Right ventricle myocardium inferior (tissue), 1 donor: ENCODE measurements at places on chromosomes 7 and 10.

DNA sequence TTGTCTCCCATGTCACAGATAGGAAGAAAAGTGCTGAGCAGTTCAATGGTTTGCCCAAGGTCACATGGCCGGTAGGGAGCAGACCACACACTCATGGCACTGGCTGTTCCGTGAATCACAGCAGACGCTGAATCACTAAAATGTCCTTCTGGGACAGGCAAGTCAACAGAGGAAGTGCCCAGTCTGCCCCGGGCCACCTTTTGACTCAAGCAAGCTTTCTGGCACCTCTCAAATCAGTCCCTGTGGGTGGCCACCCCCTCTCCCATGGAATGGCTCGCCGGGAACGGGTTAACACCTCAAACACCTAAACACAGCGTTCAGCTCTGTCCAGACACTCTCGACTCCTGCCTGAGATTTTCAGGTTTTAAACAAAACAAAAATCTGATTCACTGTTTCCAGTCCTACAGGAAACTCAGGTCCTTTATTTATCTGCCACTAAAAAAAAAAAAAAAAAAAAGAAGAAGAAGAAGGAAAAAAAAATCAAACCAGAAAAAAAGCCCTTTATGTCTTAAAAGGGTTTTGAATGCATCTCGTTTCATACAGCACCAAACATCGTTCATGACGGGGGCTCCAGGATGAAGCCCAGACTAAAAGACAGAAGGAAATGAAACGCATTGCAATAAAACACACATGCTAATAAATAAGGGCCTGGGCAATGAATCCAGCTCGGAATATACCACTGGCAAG lies 15.5 kb downstream of the CARD11 start:
- DNase-seq: no peak

- no peak for DNase-seq
These were observed 376.9 kb downstream of the CALN1 start for GRCh38 chr7:72035266-72035665.

DNA sequence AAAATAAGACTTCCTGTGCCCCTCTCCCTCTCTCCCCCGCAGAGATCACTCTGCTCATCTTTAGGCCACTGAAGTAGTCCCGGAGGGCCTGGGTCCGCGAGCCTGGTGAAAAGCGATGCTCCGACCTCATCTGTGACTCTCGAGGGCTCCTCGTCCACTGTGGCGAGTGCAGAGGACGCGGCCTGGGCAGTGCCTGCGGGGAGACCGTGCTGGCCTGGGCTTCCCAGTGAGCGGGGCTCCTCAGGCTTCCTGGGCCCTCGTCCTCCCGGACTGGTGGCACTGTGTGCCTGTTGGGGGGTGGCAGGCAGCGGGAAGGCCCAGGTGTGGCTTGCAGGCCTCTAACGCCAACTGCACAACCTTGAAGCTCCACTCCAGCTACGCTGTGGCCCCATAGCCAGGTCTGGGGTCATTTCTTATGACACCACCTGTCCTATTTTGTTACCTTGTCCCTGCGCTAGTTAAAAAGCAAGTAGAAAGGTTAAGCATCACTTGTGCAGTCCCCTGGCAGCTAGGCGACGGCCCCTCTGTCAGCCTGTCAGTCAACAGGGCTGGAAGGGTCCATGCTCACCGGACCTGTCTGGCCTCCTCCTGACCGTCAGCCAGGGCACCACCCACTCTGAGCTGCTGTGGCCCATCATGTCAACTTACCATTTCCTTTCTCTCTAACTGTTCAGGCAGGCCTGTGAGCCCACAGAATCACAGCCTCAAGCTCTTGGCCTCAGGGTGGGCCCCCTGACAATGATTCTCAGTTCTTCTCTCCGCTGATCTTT lies 20.5 kb downstream of the MNX1 start:
- DNase-seq: peak; percentile 35

GRCh38 chr7:53306846-53307245 lies 271.4 kb downstream of the POM121L12 start:
- no peak for DNase-seq

DNA sequence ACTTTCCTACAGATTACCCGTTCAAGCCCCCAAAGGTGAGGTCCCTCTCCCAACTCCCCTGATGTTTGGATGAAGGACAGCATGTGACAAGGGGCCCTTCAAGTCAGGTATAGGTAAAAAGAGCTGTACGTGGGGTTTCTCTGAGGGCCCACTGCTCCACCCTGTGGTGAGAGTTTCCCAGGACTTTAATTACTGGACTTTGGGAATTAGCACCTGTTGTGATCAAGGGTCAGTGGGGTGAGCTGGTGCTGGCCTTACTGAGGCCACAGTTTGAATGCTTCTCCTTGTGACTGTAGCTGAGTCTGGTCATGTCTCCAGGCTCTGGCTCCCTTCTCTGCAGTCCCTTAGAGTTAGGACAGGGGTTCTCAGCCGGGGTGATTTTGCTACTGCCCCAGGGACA lies 16.8 kb downstream of the UBE2D4 start:
- no peak for DNase-seq

- peak; percentile 86 for DNase-seq
These were observed 56.4 kb upstream of the ECHDC3 start for GRCh38 chr10:11685787-11686218.

- no peak for DNase-seq
These were observed 143.4 kb upstream of the CHST15 start for GRCh38 chr10:124236816-124237215.

DNA sequence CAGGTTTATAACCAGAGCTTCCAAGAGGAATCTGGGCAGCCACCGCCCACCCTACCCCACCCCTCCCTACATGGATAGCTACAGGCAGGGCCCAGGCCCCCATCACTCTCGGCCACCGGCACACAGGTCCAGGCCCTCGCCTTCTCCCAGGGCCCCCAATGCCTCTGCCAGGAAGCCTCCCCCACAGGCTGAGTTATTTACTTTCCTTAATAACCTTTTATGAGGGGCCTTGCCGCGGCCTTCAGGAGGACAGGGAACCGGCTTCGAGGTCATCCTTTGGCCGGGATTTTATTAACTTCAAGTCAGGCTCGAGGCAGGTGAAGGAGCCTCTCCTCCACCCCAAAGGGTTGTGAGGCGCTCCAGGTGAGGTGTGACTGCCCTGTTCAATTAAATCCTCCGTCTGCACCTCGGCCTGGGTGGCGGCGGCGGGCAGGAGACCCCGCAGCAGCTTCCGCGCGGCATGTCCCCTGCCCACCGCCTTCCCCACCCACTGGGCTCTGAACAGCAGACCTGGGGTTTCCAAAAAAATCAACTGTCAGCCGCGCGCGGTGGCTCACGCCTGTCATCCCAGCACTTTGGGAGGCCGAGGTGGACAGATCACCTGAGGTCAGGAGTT lies 106.5 kb downstream of the MICALL2 start:
- peak; percentile 34 for DNase-seq

DNA sequence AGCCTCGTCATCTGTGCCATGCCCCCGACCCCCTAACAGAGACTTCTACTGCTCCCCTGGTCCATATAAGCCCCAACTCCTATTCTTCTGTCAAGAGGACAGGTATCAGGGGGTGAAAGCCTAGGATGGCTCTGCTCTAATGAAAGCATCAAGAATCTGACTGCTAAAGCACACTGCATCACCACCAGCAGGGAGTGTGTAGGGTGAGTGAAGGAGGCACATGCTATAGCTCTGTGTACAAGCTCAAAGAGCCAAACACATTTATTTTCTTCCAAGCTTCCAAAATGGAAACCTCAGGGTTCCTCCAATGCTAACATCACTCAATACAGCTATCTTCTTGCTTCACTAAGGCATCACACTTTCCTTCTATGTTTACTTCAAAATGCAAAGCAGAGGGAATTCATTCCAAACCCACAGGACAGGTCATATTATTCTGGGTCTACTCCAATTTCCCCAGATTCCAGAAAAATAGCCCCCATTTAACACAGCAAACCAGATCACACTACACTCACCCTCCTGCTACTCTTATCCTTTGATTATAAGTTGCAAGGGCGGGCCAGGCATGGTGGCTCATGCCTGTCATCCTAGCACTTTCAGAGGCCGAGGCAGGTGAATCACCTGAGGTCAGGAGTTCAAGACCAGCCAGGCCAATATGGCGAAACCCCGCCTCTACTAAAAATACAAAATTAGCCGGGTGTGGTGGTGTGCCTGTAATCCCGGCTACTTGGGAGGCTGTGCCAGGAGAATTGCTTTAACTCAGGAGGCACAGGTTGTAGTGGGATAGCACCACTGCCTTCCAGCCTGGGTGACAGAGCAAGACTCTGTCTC lies 36.6 kb downstream of the RHEB start:
- no peak for DNase-seq

DNA sequence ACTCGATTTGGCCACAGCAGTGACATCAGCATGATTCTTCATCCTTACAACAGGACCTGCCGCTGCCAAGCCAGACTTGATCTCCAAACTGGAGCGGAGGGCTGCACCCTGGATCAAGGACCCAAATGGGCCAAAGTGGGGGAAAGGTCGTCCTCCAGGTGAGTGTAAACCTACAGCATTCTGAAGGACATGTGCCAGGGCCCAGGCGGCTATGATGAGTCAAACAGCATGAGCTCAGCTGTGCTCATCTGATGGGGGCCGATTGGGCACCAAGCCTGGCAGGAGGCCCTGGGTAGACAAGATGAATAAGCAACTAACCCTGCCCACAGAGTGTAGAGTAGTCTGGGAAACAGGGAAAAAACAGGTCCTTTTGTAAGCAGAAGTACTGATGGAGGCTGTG lies 14.4 kb upstream of the ATP6V0E2 start:
- no peak for DNase-seq

GRCh38 chr7:45241339-45242109 lies 83.9 kb downstream of the RAMP3 start:
- no peak for DNase-seq

- DNase-seq: peak; percentile 62
These were observed 837 bp upstream of the IGFBP3 start for GRCh38 chr7:45921699-45922519.

GRCh38 chr10:114559636-114560035 lies 98.4 kb downstream of the ABLIM1 start:
- DNase-seq: no peak

DNA sequence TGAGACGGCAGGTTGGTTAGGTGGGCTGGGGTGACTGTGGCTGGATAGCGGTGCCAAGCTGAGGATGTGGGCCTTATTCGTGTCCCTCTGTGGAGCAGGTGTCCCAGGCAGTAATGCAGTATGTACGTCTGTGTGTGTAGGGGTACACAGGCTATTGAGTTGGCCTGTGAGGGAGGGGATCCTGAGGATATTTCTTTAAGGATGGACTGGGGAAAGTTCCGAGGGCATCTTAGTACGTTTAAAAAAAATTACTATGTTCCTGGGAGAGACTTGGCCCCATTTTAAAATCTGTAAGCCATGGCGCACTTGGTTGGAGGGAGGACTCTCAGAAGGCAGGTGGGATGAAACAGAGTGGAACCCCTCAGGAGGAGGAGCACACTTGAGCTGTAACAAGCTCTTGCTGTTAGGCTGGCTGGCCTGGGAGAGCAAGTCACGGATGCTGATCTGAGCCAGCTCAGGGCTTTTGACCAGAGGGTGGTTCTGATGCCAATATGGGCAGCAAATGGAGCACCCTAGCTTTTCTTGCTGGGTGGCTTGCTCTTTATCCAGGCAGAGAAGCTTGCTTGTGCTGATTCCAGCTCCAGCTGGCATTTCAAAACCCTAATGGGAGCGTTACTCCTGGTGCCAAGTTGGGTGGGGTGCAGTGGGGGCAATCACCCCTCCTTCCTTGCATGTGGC lies 765 bp downstream of the WBP1L start:
- DNase-seq: no peak

DNA sequence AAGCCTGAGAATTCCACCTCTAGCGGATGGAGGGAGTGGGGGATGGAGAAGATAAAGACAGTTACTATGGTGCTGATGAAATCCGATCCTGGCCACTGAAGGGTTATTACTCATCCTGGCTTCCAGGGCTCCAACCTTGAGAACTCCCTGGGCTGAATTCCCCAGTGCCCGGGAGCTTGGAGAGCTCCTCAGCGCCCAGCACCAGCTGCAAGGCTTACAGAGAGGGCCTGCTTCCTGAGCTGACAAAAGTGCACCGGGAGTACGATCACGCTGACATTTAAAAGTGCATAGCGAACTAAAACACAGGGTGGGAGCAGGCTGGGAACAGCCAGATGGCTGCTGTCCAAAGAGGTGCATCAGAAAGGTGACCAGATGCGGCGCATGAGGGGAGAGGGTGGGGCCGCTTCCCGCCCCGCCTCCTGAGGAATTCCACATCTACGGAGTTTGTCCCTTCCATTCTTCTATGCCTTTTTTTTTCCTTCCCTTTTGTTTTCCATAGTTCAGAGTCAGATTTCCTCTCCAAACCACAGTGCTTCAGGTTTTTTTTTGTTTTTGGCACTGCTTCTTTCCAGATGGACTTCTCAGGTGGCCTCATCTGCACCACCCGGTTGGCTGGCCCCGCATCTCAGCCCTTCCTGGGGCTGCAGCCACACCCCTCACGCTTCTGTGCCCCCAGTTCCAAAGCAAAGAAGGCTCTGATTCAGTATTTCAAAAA lies 62.4 kb upstream of the MKRN1 start:
- no peak for DNase-seq

DNA sequence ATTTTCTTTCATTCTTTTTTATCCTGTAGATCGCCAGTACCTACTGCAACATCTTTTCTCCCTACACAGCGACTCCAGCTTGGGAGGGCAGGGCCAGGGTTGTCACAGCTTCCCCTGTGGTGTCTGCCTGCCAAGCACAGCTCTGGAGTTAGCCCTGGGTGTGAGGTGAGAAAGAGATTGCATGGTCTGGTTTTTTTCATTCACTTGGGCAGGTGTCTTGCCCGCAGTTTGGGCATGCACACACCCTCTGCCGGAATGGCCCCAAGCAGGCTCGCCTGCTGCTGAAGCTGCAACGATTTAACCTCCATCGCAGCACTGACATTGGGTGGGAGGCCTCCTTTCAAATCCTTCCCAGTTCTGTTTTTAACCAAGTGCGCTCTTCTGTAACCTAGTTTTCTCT lies 132.8 kb downstream of the WNT2 start:
- no peak for DNase-seq

DNA sequence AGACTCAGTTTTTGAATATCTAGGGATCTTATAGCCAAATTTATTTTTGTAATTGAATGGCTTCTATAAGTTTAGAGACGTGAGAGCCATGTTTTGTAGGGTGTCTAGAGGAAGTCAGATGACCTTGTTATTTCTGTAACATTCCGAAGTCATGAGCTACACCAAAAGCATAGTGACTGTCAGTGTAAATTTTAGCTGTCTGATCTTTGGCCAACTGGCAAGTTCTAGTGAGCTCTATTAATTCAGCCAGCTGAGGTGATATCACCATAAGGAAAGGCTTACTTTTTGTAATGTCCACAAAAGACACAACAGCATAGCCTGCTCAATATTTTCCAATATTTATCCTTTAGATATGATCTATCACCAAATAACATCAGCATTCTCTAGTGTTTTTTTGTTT lies 9.9 kb upstream of the NT5C3A start:
- DNase-seq: no peak

GRCh38 chr7:39904077-39904486 lies 46.0 kb upstream of the CDK13 start:
- DNase-seq: no peak

GRCh38 chr10:132554991-132555647 lies 17.5 kb downstream of the INPP5A start:
- DNase-seq: peak; percentile 83
